ENCODE measurements at places on chromosomes 2 and 18. TPM values are rescaled to one million over a fixed set of nuclear protein-coding genes. Genes with fewer than 3 reads are reported as not detected.
A peak's percentile ranks its signal among the peaks of the same experiment; 100 is the strongest.

UGT1A4 gene
- total RNA-seq = not detected

HOXD3 gene
- not detected for total RNA-seq

PLCL1 gene
- 15.3 TPM for total RNA-seq

TMEM17 gene
- 0.16 TPM for total RNA-seq

GKN2 gene
- not detected for total RNA-seq

GRCh38 chr2:12948231-12948960, 231.7 kb downstream of the TRIB2 start:
- no peak for DNase-seq

GRCh38 chr2:26778507-26778906, 7.3 kb upstream of the CENPA start:
- DNase-seq = no peak

DNA sequence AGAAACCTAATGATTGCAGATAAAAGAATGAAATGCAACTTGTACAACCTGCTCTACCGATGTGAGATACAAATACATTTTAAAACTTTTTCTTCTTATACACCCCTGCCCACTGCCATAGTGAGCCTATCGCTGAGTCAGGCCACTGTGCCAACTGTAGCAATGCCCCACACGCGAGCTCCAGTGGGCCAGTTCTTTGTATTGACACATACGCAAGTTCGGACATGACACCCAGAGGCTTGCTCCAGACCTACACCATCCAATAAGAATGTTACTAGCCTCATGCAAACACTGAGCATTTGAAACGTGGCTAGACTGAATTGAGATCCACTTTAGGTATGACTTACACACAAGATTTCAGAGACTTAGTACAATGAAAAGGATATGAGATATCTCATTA, 340.1 kb downstream of the ARHGAP15 start:
- DNase-seq = no peak

- DNase-seq = no peak
These were observed 184.8 kb upstream of the SP5 start for GRCh38 chr2:170530284-170530745.

DNA sequence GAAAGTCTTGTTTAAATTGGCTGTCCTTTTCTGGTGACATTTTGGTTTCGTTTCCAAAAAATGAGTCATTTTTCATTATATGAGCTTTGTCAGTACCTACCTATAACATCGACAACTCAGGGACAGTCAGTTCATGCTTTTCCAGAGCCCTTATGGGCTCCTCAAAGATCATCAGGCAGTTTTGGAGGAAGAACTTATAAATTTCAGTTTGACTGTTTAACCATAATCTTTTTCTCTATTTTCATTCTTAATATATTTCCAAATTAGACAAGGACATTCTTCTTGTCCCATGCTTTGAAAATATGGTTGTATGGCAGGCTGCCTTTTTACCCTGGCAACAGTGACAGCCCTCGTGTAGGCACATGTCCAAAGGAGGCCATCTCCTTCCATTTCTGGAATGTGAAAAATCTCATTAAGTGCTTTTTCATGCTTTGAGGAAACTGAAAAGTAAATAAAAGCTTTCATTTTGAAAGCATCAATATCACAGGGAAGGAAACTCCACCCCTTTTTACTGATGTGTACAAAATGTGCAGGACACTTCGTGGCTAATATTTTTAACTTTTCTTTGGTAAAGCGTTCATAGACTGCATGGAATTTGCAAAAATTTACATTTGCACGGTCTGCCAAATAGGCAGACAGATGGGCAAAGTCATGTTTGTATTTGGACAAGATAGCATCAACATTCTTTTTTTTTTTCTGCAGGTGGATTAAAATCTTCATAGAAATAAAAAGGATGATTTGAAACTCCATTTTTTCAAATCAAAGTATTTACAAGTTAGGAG, 7.2 kb upstream of the PROC start:
- DNase-seq = no peak

GRCh38 chr2:100902817-100903405, 83.0 kb downstream of the NPAS2 start:
- DNase-seq = no peak

DNA sequence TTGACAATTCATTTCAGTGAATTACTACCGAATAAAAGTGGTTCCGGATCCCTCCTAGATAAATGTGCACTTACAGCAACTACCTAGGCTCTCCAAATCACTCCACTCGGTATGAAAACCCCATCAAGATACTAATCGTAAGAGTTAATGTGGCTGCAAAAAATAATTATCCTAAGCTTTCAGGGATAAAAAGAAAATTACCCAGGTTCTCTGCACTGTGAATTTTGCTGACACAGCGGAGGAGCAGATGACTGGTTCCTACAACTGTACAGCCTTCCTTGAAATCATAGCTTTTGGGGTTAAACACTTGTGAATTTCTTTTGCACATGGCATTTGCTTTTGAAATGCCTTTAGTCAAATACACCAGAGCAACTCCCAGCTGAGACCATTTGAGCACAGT, 104.7 kb downstream of the CD226 start:
- no peak for DNase-seq

DNA sequence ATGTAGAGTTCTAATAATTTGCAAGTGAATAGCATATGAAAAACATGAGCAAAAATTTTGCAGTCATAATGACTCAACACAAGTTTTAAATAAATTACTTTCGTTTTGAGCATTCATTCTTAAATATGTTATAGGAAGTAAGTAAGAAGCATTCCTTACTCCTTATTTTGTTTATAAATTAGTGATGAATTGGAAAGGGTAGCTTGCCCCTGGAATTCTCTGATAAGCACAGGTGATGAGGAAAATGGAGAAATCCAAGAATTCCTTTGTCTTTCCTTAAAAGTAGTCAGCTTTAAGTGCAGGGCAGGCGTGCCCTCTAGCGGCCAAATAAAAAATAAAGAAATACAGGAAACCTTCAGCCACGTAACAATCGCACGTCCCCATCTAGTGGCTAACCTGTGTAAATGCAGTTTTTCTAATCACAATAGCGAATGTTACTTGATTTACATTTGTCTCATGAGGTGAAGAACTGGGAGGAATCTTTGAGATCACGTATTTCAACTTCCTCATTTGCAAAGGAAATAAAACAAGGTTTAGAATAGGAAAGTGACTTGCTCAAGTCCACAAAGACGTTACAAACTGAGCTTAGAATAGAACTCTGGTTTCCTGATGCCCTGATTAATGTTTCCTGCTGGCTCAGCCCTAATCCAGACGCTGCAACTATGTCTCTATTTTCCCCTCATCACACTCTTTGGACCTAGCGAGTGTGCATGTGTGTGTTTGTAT, 47.2 kb upstream of the ZNG1B start:
- DNase-seq = peak; percentile 46

DNA sequence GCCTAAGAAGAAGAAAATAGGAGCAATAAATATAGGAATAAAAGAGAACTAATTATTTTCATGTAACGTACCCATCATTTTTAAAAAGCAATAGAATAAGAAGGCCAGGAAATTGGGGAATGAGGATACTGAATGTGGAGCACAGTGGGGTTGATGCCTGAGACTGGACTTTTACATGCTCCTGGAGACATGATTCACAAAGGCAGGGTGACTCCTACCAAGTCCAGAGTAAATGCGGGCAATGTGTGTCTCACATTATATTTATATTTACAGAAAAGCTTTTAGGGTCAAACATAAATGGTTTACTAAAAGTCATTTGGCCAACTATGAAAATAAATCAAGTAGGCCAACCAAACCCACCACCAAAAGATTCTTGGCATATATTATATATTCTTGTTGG, 87.9 kb upstream of the COL5A2 start:
- no peak for DNase-seq

GRCh38 chr2:118473846-118474540, 373.5 kb downstream of the EN1 start:
- no peak for DNase-seq

- no peak for DNase-seq
These were observed 17.4 kb upstream of the ADGRF3 start for GRCh38 chr2:26363958-26364357.

- no peak for DNase-seq
These were observed 112.6 kb upstream of the YPEL5 start for GRCh38 chr2:30034052-30034775.

DNA sequence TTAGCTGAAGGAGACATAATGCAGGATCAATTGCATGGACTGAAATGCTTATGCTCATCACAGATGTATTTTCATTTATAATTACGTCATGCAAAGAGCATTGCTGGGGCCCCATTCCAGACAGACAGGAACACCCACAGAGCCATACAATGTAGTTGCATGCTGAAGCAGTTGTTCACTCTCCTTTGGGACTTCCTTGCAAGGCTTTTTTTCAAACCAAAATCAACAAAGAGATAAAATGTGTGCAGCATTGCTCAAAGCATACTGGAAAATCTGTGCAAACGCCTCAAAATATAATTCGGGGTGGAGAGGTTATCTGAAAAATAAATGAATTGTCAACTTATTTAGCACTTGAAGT, 463.2 kb downstream of the CDH2 start:
- DNase-seq = no peak

DNA sequence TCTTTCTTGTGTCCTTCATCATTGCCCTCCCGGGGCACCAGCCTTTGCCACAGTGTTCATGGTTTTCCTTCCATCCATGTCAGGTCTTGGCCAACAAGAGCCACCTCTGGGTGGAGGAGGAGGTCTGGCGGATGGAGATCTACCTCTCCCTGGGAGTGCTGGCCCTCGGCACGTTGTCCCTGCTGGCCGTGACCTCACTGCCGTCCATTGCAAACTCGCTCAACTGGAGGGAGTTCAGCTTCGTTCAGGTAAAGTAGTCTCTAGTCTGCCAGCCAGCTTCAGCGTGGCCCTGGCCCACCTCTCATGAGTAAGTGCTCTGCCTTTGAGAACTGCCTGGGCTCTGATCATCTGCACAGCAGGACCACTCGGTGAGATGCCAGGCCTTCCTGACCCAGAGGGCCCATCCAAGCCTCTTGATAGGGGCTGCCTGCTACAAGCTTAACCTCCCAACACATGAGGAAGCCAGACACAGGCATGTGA, 31.0 kb downstream of the STEAP3 start:
- DNase-seq = no peak

GRCh38 chr2:72949045-72949444, 31.7 kb downstream of the EMX1 start:
- DNase-seq = no peak

- no peak for DNase-seq
These were observed 12.2 kb downstream of the PLB1 start for GRCh38 chr2:28507796-28508764.

GRCh38 chr2:43075054-43075593, 151.3 kb downstream of the ZFP36L2 start:
- DNase-seq = no peak

DNA sequence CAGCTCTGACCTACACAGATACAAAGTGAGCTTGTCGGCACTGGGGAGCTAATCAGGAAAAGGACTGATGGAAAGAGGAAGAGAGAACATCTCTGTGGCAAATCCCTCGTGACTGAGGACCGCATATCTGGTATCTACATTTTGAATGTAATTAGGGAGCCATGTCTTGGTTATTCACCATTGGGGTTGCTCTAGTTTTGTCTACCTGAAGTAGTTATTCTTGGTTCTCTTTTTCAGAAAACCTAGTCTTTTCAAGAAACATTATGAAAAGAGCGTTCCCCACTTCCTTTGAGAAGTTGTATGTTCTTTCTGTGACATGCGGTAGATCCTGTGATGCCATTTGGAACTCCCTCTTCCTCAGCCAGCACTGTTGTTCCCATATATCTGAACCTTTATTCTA, 104.4 kb downstream of the DOCK10 start:
- DNase-seq = no peak

- no peak for DNase-seq
These were observed 5.5 kb upstream of the TUBB6 start for GRCh38 chr18:12302391-12303147.

DNA sequence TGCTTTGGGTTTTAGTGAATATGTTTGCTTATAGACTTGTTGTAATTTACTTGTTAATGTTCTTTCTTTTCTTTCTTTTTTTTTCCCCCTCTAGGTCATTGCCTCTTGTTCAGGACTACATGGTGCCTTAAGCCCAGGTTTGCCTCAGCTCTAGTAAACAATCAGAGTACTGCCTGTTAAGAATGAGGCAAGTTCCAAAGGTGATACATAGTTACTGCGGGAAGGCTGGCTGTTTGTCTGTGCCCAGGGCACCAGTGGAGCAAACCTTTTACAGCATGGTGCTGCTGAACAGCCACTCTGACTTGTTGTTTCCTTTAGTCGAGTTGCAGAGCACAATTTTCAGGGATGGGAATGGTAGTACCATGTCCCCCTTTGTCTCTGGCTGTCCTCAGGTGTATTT, 517.2 kb downstream of the NYAP2 start:
- DNase-seq = no peak

DNA sequence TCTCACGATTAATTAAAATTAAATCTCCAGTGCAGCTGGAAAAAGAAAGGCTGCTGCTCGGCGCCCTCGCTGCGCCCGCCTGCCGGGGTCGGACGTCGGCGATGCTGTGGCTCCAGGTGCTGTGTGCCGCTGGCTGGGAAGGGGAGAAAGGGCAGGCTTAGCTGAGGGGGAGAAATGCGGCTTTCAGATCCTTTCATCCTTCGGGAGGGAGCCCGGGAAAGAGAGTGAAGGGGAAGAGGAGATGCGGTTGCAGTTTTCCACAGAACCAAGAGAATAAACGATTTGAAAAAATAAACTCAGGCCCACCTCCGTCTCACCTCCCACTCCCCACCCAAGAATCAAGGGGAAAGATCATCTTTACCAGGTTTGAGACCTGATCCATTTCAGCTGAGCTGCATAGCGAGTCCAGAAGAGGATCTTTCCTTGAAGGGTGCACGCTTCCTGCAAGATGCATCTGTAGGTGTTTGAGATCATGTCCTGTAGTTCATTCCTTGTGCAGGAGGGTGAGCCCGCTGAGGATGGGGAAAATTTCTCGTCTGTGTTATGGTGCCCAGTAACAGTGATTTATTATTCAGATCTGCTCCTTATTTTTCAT, 495 bp downstream of the TMEM169 start:
- no peak for DNase-seq

DNA sequence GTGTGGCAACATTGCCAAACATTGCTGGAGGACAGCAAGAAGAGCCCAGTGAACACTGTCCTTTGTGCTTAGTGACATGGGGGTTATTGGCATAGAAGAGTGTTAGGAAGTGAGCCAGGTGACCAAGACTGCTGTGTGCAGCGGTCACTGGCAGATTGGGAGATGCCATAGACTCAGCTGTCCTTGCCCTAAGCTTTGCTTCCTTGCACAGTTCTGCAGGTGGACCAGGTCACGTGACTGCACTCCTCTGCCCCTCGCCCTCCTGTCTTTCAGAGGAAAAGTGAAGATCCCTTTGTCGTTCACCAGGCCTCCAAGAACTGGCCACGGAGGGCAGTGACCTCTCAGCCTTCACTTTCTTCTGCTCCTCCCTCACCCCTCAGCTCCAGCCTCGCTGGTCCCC, 215.6 kb upstream of the SMIM21 start:
- DNase-seq = no peak

GRCh38 chr2:236592821-236593220, 23.2 kb downstream of the ACKR3 start:
- DNase-seq = no peak

DNA sequence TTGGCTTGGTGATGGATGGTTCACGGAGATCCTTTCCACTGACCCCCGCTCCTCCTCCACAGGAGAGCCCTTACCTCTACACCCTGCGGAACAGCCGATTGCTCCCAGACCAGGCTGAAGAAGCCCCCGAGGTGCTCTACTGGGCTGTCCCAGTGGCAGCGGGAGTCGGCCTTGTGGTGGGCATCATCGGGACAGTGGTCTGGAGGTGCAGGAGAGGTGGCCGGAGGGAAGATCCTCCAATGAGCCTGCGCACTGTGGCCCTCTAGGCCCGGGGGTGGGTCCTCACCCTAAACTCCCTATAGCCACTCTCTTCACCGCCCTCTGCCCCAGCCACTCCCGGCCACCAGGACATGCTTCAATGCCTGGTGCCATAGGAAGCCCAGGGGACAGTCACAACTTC, 108.8 kb upstream of the PPP1CB start:
- DNase-seq = no peak

- DNase-seq = no peak
These were observed 33.5 kb upstream of the EML4 start for GRCh38 chr2:42135381-42136312.
